ENCODE measurements at places on chromosomes 16 and 17. TPM values are rescaled to one million over a fixed set of nuclear protein-coding genes. Genes with fewer than 3 reads are reported as not detected.

The KRT33B gene
- 0.25 TPM for total RNA-seq

The ABCA9 gene
- total RNA-seq: 0.51 TPM

The KRT9 gene
- total RNA-seq: not detected

The TMEM92 gene
- not detected for total RNA-seq

The PDILT gene
- total RNA-seq: not detected

The ZG16 gene
- not detected for total RNA-seq

The CTRB1 gene
- not detected for total RNA-seq

The FKBP10 gene
- 759 TPM for total RNA-seq

The CNOT1 gene
- total RNA-seq: 93.1 TPM

The CNGB1 gene
- not detected for total RNA-seq

The TTYH2 gene
- total RNA-seq: not detected

The YWHAE gene
- total RNA-seq: 287 TPM

The CACNG4 gene
- not detected for total RNA-seq

The TEX19 gene
- total RNA-seq: not detected

The NHLRC4 gene
- total RNA-seq: 0.13 TPM

The SULT1A2 gene
- not detected for total RNA-seq

The ZNF423 gene
- total RNA-seq: 0.43 TPM

The SOCS7 gene
- 9.9 TPM for total RNA-seq

The HIC1 gene
- 59.8 TPM for total RNA-seq

The KRT13 gene
- total RNA-seq: not detected

The SLC46A1 gene
- 5.9 TPM for total RNA-seq

The SMPD3 gene
- total RNA-seq: not detected

The CCDC40 gene
- total RNA-seq: 2.9 TPM

The CCDC78 gene
- 1.0 TPM for total RNA-seq

The DPEP2 gene
- total RNA-seq: not detected

The CMTM4 gene
- 19.5 TPM for total RNA-seq

The PHF12 gene
- total RNA-seq: 46.9 TPM

The ADAD2 gene
- total RNA-seq: not detected

The MEIOC gene
- total RNA-seq: not detected

The CDH11 gene
- 931 TPM for total RNA-seq

The MIEN1 gene
- 37.1 TPM for total RNA-seq

The KRTAP9-8 gene
- not detected for total RNA-seq

The MYBBP1A gene
- 51.7 TPM for total RNA-seq

The CA4 gene
- not detected for total RNA-seq

The PRSS27 gene
- not detected for total RNA-seq

The SPATA32 gene
- total RNA-seq: not detected

The DNASE1L2 gene
- 0.13 TPM for total RNA-seq

The BICDL2 gene
- not detected for total RNA-seq

The NATD1 gene
- 5.0 TPM for total RNA-seq

The CCR7 gene
- not detected for total RNA-seq
